ENCODE measurements at places on chromosomes 6 and 20.

GRCh38 chr6:43698584-43699349 lies 11.2 kb upstream of the MRPS18A start:
- peak; percentile 41 for DNase-seq

- DNase-seq: no peak
These were observed 36.1 kb upstream of the PAQR8 start for GRCh38 chr6:52325695-52326471.

- no peak for DNase-seq
These were observed 41.3 kb downstream of the NKX2-4 start for GRCh38 chr20:21355981-21356380.

GRCh38 chr20:15836634-15837033 lies 736.6 kb downstream of the KIF16B start:
- no peak for DNase-seq

DNA sequence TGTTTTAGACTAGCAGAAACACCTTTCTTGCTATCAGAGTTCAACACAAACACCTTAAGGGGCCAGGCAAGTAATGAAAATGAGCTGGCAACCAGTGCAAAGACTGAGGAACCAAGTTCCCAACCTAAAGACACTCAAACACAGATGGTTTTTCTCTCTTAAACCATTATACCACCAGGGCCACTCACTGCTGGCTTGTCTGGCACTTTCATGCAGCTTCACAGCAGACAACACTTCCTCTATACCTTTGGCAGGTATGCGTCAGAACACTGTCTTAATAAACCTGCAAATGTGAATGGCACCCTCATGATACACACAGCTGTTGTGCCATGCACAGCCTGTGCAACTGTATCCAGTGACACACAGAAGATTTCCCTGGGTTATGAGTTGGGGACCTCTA lies 41.6 kb downstream of the NFATC2 start:
- no peak for DNase-seq

DNA sequence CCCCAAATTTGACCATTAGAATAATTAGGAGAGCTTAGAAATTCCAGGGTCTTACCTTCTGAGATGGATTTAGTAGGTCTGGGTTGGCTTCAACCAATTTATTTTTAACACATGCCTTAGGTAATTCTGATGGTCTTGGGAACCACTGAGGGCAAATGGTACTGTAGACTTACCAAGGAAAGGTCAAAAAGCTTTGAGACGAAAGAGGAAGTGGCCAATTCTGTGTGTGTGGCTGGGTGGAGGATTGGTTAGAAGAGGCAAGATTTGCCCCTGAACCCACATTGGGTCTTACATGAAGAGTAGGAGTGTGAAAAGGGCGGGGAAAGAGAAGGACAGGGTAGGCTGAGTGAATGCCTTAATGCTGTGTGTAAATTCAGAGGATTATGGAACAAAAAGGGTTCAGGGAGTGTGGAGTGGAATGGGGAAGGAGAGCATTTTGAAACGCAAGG lies 2.7 kb downstream of the ITCH start:
- DNase-seq: no peak

GRCh38 chr6:98627129-98627775 lies 207.1 kb upstream of the POU3F2 start:
- DNase-seq: no peak

GRCh38 chr6:142943711-142944123 lies 1.3 kb downstream of the HIVEP2 start:
- no peak for DNase-seq

DNA sequence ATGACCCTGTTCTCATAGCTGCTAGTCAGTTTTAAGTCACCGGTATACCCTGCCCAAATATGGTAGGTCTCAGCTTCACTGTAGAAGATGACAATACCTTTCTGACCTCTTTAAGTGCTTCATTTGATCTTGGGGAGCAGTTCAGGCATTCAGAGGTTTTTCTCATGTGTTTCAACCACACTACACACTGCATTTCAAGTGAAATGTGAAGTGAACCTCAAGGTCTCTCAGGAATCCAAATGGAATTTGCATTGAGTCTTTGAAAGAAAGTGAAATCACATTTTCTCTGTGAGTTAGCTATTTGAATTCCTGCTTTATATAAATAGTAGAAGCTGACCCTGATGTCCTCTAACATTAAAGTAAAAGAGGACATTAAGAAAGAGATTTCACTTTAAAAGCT lies 461.6 kb downstream of the ADGRB3 start:
- peak; percentile 34 for DNase-seq

DNA sequence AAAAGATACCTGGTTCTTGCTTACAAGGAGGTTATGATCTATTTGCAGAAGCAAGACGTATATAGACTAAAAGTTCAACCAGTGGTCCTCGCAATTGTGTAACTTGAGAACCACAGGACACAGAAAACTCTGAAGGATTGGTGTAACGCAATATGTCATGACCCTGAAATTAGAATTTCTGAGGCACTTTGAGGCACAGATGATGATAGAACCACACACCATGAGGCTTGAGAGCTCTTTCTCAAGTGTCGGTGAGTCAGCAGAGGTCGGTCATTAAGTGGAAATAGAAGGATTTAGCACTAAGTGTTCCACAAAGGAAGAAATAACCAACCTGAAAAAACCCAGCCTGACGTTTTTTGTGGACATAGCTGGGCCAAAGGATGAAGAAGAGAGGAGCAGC lies 15.3 kb upstream of the CCN2 start:
- no peak for DNase-seq

DNA sequence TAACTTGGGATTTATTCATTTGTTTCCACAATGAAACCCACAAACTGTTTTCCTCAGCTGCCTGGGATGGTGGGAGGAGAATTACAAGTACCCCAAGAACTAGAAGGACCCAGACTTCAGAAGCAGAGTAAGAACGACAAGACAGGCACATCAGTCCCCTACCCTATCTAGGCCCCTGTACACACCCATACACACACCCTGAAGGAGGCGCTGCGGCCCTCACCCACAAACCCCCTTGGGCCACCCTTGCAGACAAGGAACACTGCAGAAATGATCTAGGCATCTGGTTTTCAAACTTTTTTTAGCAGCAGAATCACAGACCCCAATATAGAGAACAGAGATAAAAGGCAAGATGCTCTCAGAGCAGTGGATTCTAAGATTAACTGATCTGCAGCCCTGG lies 55.0 kb downstream of the TRERF1 start:
- DNase-seq: no peak

- no peak for DNase-seq
These were observed 834.0 kb downstream of the MAFB start for GRCh38 chr20:39855056-39855455.

- no peak for DNase-seq
These were observed 948.4 kb upstream of the EYS start for GRCh38 chr6:66655420-66655819.

GRCh38 chr6:102525336-102525735 lies 1131.8 kb downstream of the GRIK2 start:
- DNase-seq: no peak

- no peak for DNase-seq
These were observed 7.3 kb upstream of the FLRT3 start for GRCh38 chr20:14344746-14345145.

GRCh38 chr6:131130554-131130940 lies 4.7 kb upstream of the AKAP7 start:
- DNase-seq: no peak

GRCh38 chr20:57078116-57078515 lies 188.3 kb downstream of the BMP7 start:
- no peak for DNase-seq

DNA sequence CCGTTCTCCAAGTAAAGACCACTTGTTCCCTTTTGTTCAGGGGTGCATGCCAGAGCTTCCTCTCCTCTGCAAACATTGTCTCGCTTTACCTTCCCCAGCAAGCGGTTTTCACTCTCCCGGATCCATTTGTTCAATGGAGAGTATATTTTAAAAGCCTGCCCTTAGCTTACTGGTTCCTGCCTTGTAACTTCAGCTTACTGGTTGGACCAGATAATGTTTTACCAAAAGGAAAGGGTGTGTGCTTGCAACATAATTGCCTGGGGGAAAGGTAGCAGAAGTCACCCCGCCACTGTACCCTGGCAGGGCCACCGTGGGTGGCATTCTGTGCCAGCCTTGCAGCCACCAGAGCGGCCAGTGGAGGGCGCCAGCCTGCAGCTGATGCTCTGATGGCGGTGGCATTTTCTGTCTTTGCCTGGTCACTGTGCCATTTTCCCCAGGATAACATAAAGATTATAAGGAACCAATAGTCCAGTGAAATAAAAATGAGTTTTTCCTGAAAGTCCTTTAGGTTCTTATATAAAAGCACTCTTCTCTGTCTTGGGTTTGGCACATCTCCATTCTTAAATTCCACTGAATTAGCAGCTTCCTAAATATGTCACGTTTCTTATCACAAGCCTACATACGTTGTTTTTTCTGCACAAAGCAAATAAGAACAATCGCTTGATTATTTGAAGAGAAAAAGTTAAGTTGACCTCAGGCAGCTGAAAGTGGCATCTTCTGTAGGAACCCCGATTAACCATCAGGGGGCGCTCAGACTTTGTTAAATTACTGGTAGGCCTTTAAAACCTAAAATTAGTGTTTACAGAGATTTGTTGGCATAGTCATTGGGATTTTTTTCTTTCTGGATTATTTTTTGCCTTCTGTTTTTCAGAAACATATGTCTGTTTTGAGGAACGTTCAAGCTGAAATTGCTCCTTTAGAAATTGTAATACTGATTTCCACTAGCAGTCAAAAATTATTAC lies 67.4 kb upstream of the XRN2 start:
- peak; percentile 28 for DNase-seq

GRCh38 chr6:72271531-72271930 lies 350.3 kb upstream of the KCNQ5 start:
- no peak for DNase-seq

- DNase-seq: no peak
These were observed 224.8 kb downstream of the SYNDIG1 start for GRCh38 chr20:24694157-24694726.

DNA sequence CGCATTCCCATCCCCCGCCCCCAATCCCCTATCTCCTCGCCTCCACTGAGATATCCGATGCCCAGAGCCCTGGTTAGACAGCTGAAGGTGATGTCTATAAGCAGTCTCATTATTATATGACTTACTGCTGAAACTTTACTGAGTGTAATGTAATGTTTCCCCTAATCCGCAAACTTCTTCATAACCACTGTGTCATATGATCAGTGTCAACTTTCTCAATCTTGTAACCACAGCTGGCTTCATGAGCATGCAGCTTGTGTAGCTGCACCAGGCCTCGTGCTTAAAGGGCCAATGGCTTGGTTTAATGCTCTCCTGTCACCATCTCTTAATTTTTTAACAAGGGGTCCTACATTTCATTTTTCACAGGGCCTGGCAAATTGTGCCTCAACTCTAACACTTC lies 8.1 kb downstream of the ASIP start:
- no peak for DNase-seq

DNA sequence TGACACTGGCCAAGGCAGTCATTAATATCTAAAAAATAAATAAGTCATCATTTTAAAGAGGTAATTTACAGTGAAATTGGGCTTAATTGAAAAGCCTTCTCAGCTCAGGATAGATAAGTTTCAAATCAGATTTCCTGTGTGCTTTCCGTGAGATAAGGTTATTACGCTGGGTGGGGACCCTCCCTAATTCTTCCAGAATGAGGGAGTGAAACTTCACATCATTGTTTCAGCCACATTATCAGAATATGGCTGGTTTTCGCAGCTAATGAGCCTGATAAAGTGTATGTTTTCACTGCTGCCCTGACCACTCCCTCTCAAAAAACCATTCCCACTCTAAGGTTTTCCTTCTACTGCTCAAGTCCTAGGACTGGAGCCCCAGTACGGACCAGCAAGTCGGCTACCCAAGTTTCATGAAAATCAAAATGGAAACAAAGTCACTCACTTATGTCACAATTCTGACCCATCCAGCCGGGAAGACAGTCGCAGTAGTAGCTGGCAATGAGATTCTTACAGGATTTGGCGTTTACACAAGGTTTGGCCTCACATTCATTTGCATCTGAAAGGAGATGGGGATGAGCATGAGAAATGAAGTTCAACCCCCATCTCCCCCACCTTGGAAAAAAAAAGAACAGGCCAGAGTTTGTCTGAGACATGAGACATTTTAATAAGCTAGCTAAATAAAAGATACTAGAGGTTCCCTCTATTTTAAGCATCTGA lies 24.6 kb downstream of the JAG1 start:
- DNase-seq: no peak

- no peak for DNase-seq
These were observed 111.9 kb downstream of the FAM83B start for GRCh38 chr6:54958446-54958845.

GRCh38 chr6:64520050-64520449 lies 884.4 kb downstream of the PHF3 start:
- DNase-seq: peak; percentile 91

DNA sequence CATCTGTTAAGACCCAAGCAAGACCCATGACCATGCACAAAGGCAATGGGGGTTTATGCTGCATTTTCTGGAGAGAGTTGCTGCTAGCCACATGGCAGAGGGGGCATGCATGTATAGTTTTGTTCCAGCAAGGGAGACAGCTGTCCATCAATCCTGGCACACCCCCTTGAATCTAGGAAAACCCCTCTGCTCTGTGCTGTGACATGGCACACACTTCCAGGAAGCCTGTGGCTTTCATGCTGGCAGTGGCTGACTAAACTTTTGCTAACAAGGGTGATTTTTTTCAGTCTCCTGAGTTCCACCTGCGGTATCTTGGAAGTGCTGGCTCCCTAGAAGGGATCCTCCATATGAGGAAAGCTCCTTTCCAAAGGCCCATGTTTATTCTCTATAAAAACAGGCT lies 9.1 kb upstream of the CST4 start:
- no peak for DNase-seq

- DNase-seq: peak; percentile 43
These were observed 8.2 kb upstream of the CEP250 start for GRCh38 chr20:35447082-35447789.

- DNase-seq: no peak
These were observed 57.1 kb downstream of the HNF4A start for GRCh38 chr20:44412402-44413144.

DNA sequence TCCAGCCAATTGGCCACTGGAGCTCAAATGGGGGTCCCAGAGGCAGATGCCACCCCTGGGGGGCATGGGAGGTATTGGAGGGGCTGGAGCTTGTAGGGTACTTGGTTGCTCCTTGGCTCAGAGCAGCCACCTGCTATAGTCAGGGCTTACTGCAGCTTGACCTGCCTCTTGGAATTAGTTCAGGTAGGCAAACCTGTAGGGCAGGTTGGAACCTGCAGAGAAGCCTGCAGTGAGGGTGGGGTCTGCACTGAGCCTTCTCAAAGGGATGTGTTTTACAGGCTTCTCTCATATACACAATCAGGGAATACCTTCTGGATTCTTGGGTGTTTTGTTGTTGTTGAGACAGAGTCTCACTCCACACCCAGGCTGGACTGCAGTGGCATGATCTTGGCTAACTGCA lies 94.2 kb upstream of the MYL9 start:
- DNase-seq: no peak

DNA sequence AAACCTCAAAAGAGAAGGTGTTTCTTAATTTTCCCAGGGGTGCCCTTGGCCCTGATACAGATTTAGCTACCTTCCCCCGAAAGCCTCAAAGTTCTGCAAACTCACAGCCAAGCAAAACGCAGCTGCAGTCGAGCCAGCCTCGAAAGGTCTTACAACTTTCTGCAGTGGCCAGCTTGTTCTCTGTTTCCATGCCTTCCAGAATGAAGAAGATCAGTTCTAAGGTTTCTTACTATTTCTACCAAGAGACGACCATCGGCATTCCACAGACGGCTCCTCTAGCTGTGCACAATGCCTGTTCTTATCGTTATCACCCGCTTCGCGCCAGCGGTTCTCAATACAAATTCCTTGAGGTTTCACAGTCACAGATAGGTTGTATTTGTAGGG lies 28.5 kb upstream of the CCR6 start:
- DNase-seq: no peak

GRCh38 chr6:33621711-33622388 lies 728 bp downstream of the ITPR3 start:
- peak; percentile 32 for DNase-seq

GRCh38 chr6:13709689-13710551 lies 1.7 kb downstream of the RANBP9 start:
- no peak for DNase-seq

Measured in kidney glomerular epithelial cell (primary cell).